ENCODE measurements at places on chromosomes 5 and 9. TPM values are rescaled to one million over a fixed set of nuclear protein-coding genes. Genes with fewer than 3 reads are reported as not detected.

The OR1Q1 gene
- not detected for total RNA-seq

The C9 gene
- 0.46 TPM for total RNA-seq

The FCN2 gene
- total RNA-seq: not detected

The TRIM36 gene
- 1.4 TPM for total RNA-seq

The CERCAM gene
- total RNA-seq: 228 TPM

The PCDHB3 gene
- 0.09 TPM for total RNA-seq

The SPOCK1 gene
- 587 TPM for total RNA-seq

The FOXI1 gene
- not detected for total RNA-seq

The PCDHA1 gene
- total RNA-seq: 0.09 TPM

The NR6A1 gene
- total RNA-seq: under 0.01 TPM

The SV2C gene
- total RNA-seq: not detected

The RNF180 gene
- 15.2 TPM for total RNA-seq

The ISOC1 gene
- total RNA-seq: 24.1 TPM
